ENCODE measurements at places on chromosomes 2 and 18.

- DNase-seq = no peak
Measured at GRCh38 chr2:239409976-239410375, 9.2 kb upstream of the HDAC4 start.

DNA sequence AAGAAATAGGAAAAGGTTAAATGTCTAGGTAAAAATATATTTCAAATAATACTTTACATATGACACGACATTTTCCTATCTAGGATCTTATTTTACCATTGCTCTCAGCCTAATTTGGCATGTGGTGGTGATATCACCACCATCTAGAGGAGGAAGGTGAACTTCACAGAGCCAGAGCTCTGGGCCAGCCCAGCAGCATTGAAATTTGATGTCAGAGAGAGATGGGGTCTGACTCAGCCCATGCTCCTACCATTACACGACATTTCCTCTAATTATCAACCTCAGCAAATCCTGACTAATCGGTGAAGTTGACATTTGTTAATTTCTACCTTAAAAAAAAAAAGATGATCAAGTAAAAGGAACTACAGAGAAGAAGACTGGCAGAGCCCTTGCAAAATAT lies 42.3 kb downstream of the LRRTM4 start:
- no peak for DNase-seq

DNA sequence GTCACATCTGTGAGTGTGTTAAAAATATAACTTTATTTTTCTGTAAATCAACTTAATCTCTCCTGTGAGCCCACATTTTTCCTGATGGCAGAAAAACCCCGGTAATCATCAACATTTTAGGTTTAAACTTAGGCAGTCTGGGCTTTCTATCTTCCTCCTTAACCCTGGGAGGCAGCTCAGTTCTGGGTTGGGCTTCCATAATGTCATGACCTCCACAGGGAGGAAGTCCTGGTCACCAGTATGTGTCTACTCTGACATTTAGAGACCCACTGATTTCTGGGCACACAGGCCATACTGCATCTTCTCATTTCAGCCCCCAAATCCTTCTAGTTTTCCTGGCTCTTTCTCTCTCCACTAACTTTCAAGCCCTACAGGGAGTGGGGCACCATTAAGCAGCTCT lies 181.2 kb downstream of the DYSF start:
- DNase-seq = no peak

GRCh38 chr2:158967731-158968395 lies 577 bp upstream of the TANC1 start:
- DNase-seq = peak; percentile 58
